ENCODE measurements at places on chromosomes 2 and 18.

DNA sequence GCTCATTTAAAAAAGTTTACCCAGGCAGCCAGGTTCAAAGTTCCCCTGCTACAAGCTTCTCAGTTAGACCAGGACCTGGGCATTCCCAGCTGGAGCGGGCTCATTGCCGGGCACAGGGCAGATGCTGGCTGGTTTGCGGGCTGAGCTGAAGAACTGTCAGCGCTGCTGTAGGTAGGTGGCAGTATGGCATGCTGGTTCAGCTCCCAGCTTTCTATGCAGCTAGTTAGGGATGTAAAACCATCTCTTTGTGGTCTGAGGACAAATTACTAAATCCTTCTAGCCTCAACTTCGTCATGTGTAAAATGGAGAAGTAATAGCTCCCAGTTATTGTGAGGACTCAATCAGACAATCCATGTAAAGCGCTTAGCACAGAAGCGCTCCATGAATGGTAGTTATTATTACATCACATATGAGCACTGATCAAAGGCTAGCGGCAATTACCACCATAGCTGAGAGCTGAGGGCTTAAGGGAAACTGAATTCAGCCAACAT is 2.4 kb upstream of the LDLRAD4 start:
- DNase-seq, result peak; percentile 83

DNA sequence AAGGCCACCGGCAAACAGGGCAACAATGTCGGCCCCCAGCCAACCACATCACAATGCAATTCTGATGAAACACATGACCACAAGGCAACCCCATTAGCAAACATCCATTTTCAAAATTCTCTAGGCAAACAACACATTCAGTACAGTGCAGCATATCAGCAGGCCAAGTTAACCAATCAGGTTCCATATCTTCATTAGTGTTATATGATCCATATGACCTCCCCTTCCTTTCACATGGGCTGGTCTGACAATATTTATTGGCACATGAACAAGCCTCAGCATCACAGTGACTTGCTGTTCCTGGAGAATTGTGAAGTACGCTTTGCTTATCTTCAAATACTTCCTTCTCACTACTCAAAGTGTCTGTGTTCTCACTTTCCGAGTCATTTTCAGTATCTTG is 19.8 kb downstream of the RNF103 start:
- no peak for DNase-seq

GRCh38 chr2:134601264-134601663 is 117.5 kb downstream of the TMEM163 start:
- no peak for DNase-seq

GRCh38 chr2:154336201-154336600 is 362.3 kb upstream of the KCNJ3 start:
- no peak for DNase-seq

DNA sequence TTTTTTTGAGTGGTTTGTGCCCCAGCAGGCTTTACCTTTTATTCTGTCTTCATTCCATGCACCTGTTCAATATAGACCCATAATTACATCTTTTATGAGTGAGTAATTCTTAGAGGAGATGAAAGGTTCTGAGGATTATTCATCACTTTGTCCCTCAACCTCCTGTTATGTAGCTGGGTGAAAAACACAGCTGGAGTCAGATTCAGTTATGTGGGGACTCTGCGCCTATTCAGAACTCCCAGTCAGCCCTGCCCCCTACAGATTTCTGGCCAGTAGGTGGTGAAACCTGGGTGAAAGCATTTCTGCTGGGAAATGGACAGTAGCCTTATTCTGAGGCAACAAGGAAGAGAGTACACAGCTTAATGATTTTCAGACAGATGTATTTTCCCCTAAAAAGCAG is 107.8 kb downstream of the MGAT5 start:
- DNase-seq, result no peak

DNA sequence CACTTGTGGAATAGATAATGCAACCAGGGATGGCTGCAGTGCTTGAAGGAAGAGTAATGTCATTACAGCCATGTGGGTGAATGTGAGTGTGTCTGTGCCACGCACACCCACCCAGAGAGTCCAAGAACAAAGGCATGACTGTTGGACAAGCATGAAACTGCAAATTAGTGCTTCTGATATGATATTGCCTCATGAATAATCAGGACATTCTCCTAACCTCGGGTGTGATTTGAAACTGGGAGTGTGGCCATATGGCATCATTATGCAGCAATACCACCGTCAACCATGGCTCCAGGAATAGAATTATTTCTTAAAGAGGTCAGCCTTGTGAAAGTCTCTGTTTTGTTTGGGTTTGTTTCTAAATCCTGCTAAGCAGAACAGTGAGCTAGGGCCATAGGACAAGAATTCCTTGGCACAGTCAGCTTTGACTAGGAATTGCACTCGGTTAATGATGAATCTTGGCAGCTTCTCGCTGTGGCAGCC is 678.0 kb upstream of the RAB6C start:
- DNase-seq, result no peak

GRCh38 chr2:61854564-61855317 is 881 bp upstream of the FAM161A start:
- peak; percentile 95 for DNase-seq

GRCh38 chr2:51290725-51291124 is 258.8 kb upstream of the NRXN1 start:
- DNase-seq, result no peak

- DNase-seq, result no peak
Observed at GRCh38 chr2:14558335-14558919, 74.1 kb upstream of the LRATD1 start.

DNA sequence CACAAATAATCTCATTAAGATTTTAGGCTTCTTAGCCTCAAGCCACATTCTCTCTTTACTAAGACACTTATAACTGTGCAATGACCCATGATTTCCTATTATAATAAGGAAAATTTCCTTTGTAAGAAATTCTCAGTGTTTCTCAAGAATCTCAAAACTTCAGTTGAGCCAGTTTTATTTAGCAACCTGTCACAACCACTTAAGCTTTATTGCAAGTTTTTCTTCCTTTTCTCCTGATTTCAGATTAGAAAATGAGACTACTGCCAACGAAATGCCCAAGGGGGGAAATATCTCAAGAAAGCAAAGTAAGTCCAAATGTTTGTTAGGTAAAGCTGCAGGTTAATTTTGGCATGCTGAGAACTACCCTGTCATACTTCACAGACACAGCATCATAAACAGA is 178.5 kb downstream of the THADA start:
- DNase-seq, result no peak

DNA sequence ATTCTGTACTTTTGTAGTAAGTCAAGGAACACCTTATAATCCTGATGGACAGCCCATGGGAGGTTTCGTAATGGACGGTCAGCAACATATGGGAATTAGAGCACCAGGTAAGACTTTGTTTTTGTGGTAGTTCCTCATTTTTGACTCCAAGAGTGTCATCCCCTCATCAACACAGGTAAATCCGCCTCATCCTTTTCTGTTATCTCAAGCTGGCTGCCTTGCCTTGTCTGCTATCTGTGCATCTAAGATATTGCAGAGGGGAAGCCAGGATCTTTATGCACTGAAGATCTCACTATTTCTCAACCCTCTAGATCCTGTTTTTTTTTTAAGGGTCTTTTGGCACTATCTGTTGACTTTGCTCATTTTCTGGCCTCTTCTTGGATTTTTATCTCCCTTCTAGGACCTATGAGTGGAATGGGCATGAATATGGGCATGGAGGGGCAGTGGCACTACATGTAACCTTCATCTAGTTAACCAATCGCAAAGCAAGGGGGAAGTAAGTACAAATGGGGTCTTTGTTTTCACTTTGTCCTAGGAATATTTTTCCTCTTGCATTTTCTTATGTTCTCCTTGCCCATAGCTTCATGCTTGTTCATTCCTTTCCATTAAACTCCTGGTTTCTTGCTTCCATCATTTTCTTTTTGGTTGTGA is 133.8 kb downstream of the MEIS1 start:
- no peak for DNase-seq

GRCh38 chr2:103880081-103880834 is 973.7 kb upstream of the POU3F3 start:
- no peak for DNase-seq

DNA sequence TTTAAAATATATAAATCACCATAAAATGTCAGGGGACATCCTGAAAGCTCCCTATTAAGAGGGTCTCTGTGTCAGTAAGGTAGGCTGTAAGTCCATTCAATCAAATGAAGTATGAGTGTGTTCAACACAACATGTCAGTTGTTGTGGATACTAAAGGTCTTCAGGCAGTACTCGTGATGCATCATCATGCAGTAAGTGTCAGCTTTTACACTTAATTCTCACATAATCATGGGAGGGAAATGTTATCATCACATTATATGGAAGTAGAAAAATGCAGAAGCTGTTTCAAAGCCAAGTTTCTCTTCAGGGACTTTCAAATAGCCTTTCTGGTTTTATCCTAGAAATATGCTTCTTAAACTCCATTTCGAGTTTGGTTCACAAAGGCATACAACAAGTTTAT is 477.1 kb upstream of the ID2 start:
- no peak for DNase-seq

DNA sequence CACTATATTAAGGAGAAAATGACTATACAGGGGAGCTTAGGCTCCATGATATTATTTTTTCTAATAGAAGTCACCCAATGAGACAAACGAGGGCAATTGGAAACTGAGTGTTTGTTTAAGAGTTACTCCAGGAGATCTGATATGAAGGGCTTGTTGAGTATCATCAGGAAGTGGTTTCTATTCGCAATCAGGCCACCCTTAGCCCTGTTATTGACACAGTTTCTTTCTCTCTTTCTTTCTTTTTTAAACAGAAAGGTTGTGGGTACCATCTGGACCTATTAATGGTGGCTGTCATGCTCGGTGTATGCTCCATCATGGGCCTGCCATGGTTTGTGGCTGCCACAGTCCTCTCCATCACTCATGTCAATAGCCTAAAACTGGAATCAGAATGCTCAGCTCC is 117.3 kb downstream of the DPP4 start:
- DNase-seq, result no peak

- no peak for DNase-seq
Observed at GRCh38 chr2:118449401-118449800, 361.1 kb downstream of the INSIG2 start.

DNA sequence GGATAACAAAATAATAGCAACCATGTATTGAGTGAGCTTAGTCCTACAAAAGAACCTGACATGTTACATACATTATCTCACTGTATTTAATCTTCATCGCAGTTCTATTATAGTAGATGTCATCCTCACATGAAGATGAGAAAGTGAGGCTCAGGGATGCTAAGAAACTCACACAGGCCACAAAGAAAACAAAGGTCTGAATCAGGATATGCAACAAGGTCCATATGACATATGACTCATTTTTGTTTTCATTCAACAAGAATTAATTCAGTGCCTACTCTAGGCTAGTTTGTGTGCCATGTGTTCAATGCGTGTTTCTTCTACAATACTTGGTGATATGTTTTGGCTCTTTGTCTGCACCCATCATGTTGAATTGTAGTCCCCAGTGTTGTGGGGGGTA is 219.7 kb upstream of the EPHA4 start:
- no peak for DNase-seq

- DNase-seq, result no peak
Observed at GRCh38 chr18:8416212-8417019, 192.8 kb upstream of the RAB12 start.

GRCh38 chr2:239369631-239370161 is 31.1 kb downstream of the HDAC4 start:
- DNase-seq, result peak; percentile 88

DNA sequence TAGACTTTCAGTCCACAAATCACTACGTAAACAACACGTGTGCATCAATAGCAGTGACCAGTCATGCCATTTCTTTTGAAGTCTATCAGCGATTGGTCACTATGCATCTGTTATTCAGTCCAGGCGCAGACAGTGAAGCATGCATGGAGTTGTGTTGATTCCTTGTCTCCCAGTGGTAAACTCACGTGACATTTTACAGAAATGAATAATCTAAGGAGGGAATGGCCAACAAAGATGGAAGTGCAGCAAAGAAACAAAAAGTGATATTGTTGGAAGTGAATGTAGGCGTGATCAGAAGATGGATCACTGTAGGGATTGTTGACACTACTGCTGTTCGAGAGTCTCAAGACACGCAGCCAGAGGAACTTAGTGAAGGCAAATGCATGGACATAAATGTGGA is 317.8 kb upstream of the MGAT5 start:
- no peak for DNase-seq

GRCh38 chr18:44943311-44943881 is 262.7 kb downstream of the SETBP1 start:
- DNase-seq, result no peak

GRCh38 chr2:234628953-234629352 is 132.1 kb upstream of the ARL4C start:
- DNase-seq, result no peak

DNA sequence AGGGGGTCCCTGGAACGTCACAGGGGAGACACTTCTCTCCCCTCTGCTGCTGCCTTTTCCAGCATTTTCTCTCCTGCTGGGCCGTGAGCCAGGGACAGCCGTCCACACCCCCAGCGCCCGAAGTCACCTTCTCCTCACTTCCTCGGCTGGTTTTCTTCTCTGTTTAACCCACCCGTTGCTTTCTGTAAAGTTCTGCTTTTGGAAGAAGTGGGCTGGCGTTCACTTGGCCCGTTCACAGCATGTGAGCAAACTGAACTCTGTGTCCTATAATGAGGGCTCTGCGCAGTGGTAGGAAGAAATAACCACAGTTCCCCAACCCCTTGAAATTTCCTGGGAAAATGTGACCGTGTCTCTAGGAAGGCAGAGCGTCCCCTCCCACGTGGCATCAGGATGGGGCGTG is 187.0 kb upstream of the HDAC4 start:
- no peak for DNase-seq

- DNase-seq, result peak; percentile 2
Observed at GRCh38 chr18:49520661-49521145, 33.7 kb upstream of the C18orf32 start.

DNA sequence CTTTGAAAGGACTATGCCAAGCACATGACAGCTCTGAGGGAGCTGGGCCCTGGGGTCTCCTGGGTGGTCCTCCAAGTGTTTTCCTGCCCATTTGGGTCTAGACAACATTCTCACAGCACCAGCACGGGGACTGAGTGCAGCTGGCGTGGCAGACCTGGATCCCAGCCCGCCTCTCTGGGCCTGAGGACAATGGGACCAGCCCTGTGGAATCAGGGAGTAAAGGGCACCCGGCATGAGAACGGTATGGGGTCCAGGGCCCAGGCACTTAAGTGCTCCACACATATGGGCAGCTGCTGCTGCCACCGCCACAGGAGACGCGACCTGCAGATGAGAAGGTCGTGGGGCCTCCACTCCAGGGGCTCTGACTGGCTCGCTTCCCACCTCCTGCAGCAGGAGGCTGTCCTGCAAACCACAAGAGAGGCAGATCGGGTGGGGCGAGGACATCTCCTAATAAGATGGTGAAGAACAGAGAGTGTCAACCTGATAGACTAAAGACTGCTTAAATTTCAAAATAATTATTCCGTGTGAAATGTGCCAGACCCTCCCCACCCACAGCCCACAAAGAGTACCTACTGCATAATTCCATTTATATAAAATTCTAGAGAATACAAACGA is 46.3 kb downstream of the FAM178B start:
- DNase-seq, result no peak

- no peak for DNase-seq
Observed at GRCh38 chr2:188811522-188811921, 162.7 kb upstream of the COL3A1 start.

DNA sequence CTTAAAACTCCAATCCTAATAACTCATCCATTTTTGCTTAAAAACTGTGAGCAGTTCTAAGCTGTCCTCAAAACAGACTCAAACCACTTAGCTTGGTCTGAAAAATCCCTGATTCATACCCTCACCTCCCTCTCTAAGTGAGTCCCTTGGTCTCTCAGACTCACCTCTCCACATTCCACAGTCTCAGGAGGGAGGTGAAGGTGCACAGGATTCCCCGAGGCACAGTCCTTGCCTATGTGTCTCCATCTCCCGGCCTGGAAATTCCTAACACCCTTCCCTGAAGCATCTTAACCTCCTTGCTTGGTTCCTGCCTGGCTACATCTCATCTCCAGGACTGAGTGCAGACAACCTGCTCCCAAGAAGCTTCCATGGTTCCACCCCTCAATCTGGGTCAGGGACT is 45.0 kb downstream of the CYRIA start:
- DNase-seq, result no peak

Measured in activated effector memory CD4-positive, alpha-beta T cell treated with anti-CD3 and anti-CD28 coated beads, Interleukin-2, amount 50 U/mL, for 16 hours (primary cell).